ENCODE measurements at places on chromosomes 12 and 14. TPM values are rescaled to one million over a fixed set of nuclear protein-coding genes. Genes with fewer than 3 reads are reported as not detected.

DNA sequence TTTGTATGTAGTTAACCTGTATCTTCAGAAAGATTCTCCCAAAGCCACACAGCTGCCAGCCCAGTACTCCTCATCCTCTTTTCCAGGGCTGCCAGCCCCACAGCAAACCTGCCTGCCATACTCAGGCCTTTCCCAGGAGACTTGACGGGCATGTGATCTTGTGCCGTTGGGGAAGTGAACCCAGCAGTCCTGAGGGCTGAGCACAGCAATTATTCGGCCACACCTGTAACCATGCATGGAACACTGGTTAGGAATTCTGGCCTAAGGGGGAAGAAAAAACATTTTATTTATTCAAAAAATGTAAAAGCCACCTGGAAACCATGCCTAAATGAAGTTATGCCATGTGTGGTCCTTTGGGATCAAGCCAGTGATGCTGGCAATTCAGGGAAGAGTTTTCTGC, 145.3 kb downstream of the GRIN2B start:
- no peak for DNase-seq

DNA sequence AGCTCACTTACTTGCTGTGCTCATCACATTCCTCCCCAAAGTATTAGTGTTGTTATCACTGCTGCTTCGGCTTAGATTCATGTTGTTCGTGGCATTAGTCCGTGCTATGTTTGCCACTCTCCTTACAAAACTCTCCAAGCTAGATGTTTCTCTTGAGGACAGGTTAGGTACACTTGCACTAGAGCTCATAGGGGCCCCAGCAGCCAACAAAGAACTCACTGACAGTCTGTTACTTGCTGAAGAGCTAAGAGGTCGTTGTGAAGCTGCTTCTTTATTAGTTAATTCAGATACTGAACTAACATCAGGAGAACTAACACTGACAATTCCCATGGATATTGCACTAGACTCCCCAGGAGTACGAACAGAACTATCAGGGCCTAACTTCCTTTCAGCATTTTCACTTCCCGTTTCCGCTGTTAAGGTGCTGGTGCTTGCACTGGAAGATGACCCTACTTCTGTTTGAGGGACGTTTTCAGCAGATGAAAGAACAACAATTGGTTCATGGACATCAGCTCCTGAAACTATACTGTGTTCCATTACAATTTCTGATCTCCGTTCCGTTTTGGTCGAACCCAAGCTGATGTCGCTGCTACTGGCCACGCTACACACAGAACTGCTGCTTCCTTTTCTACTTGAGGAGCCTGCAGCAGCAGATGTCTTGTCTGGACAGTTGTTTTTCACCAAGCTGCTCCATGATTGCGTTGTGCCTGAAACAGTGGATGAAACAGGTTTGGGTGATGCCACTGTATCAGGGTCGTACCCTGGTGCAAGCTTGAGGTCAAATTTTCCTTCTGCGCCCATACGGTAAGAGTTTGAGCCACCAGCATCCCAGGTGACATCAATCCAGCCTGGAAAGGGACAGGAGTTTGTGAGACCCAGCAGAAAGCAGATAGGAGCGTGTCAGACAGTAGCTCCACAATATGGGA, 78.7 kb downstream of the HECTD1 start:
- DNase-seq, result no peak

GRCh38 chr14:103522649-103523574, at the start of gene CKB:
TSS of gene CKB (minus strand) at chr14:103522830. CDS start at chr14:103522493, 337 bp downstream.
- DNase-seq, result peak; percentile 65

- no peak for DNase-seq
Observed at GRCh38 chr12:102548543-102548942, 68.2 kb upstream of the IGF1 start.

DNA sequence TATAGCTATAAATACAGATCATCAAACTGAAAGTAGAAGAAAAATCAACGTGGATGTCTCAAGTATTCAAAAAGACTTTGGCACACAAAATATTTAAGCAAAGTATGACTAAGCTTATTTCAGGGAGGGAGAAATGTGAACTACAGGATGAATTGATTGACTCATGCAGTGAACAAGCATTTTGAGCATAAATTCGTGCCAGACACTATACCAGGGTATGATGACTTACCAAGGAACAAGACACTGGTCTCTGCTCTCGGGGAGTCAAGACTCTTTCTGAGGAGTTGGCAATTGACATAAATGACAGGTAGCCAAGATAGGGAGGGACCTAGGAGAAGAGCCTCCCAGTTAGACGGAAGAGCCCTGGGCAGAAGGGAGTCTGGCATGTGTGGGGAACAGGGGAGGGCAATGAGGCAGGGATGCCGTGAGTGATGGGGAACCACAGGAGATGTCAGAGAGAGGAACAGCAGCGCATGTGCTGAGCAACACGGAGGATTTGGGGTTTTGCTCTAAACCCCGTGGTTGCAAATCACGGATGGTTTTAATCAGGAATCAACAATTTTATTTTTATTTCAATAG, 115.2 kb downstream of the TMEM132D start:
- DNase-seq, result no peak

DNA sequence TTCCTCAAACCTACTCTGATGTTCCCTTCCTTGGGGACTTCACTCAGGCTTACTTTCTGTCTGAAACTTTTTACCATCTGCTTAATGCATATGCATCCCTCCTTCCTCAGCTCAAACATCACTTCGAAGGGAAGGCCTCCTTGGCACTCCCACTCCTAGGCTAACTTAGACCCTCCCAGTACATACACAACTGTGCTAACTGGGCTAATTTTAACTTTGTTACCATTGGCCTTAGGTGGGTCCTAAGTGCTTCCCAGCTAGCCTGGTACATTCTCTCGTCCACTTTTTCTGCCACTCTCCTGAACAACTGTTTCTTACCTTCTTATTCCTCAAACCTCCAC, 3.8 kb downstream of the EEF1AKMT3 start:
- no peak for DNase-seq

DNA sequence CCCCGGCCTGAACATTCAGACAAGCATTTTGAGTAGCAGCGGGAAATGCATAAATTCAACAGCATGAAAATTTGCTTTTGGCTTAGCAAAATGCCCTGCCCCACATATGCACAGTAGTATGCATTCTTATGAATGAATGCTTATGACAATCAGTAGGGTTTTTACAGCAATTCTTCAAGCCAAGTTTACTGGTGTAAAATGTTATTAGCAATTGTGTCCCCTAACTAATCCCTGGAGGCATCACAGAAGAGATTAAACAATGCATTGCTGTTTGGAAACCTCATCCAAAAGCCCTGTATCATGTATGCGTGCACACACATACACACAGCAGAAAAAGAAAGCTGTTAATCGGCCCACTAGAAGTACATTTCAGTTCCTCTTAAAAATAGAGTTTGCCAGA, 406.5 kb downstream of the LRIG3 start:
- DNase-seq, result no peak

DNA sequence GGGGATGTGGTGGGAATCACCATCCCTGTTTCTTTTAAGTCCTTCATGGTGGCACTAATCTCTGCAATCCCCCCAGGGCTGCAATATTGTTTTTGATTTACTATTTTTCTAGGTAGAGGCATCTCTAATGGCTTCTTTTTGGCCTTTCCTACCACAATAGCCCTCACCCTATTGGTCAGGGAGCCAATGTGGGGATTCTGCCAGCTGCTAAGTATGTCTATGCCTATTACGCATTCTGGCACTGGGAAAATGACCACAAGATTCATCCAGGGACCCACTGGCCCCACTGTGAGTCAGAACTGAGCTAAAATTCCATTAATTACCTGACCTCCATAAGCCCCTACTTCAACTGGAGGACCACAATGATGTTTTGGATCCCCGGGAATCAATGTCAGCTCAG, 15.9 kb upstream of the GLIPR1L2 start:
- no peak for DNase-seq

- DNase-seq, result no peak
Observed at GRCh38 chr12:81245907-81246570, 168.2 kb downstream of the ACSS3 start.

KRT80 gene
- total RNA-seq, result 0.11 TPM

WNT1 gene
- not detected for total RNA-seq

ULK1 gene
- 1.7 TPM for total RNA-seq

SCN8A gene
- total RNA-seq, result 1.0 TPM

PDE6H gene
- not detected for total RNA-seq

Measured in SK-MEL-5 (cell line).